CD4-positive, alpha-beta T cell treated with Interleukin-21 for 1 hour (primary cell): ENCODE measurements at places on chromosomes 3 and 15.

DNA sequence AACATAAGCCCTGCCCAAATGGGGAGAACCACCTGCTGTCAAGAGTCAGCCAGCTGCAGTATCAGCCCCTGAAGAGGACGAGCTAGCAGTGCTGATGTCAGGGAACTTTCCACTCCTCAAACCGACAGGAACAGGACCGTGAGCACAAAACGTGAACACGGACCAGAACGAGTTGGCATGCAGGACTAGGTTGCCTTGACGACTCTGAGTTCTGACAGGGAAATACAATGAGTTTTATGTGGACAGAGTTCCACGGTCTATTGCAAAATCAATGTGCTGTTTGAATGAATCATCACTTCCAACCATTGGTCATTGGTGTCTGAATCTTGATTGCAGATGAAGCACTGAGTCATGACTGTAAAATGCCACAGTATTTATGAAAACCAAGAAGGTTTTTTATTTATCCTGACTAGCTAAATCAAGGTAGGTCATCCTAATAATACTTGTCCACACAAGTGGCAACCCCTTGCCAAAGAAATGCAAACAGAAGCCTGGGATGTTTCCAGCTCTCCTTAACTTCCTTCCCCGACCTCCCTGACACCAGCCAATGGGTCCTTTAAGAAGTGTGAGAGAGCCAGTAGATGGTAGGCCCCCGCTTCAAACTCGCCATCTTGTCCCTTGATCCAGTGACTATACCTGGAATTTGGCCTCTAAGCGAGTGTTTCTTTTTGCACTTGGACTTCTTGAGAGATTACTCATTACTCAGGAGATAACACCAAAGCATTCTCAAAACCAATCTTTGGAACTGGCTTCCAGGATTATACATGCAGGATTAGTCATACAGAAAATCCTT lies 119.6 kb downstream of the ASB7 start:
- no peak for DNase-seq

DNA sequence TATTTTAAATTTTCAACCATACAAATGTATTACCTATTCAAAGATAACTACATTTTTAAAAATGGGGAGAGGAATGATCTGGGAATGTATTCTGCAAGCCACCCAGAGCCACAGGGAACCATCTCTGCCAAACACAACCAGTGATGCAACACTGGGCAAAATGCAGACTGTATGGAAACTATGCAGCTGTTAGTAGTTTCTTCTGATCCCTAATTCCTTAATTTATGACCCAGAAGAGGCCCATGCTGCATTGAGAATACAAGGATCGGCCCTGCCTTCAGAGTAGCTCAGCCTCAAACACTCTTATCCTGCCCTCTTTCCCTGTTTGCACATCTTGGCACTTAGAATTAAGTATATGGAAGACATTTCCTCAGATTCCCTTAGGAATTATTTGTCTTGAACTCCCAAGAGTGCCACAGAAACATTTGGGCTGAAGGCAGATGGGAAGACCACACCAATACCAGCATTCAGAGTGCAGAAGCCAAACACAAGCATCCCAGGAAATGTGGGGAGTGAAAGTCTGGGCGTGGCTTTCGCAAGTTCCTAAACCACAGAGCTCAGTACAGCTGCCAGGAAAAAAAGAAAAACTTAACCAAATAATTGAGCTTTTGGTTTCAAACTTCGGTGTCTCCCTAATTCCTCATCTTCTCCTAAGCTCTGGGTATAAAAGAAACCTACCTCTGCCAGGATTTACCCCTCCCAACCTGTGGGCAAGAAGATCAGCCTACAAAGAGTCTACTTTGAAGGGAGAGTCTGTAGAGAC lies 5.3 kb downstream of the SNUPN start:
- DNase-seq, result no peak

DNA sequence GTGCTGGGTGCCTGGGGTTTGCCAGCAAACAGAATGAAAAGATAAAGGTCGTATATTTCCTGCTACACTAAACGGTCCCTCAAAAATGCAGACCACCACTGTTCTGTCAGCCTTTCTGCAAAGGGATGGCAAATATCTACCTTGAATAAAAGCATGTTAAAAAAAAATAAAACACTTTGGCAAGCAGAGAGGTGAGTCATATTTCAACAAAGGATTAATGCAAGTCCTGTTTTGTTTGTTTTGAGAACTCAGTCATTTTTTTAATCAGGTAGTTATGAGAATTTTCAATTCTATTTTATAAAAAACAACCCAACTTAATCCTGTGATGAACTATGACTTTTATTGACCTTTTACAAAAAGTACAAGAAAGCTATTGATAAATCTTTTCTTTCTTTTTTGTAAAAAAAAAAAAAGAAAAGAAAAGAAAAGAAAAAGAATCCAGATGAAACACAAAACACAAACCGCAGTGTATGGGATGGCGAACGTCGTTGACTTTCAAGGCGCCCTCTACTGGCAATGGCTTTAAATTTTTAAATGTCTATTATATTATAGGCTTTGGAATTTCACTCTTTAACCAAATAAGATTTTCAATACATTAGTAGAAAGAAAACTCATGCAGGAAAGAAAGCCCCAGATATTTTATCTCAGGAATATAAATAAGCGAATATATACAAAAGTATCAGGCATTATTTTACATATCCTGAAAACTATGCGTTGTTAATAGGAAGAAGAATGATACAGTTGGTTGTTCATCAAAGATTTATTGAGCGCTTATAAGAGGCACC lies 87.8 kb downstream of the NCEH1 start:
- peak; percentile 53 for DNase-seq

DNA sequence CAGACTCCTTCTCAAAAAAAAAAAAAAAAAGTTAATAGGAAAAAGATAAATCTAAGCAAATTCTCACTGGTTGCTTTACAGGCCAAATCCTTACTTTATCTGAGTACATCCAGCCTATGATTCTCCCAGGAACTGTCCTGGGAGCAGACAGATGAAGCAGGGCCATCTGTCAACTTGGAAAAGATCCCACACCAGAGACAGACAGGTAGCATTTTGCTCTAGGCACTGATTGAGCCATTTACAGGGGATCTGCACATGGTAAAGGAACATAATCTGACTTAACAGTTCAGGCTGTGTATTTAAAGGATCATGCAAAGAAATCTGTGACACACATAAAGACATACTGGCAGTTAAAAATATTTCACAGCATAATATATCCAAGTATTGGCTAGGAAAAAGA lies 1006.5 kb downstream of the TBL1XR1 start:
- no peak for DNase-seq

- DNase-seq, result no peak
Measured at GRCh38 chr3:195103623-195104022, 167.3 kb downstream of the XXYLT1 start.
